ENCODE measurements at places on chromosomes 12 and 14.

DNA sequence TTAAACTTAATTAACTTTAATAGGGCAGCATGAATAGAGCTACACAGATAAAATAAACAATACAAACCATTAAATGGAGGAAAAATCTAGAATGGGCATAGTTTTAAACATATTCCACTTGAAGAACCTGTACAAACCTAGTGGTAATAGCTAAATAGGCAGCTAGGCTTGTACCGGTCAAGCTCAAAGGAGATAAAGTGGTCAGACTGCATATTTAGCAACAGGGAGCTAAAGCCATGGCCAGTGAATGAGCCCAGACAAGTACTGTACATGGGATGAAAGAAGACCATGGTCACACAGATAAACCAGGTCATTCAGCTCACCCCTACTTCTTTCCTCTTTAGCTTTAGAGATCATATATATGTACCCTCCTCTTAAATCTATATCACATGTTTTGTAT is 186.6 kb upstream of the KRR1 start:
- DNase-seq: no peak

DNA sequence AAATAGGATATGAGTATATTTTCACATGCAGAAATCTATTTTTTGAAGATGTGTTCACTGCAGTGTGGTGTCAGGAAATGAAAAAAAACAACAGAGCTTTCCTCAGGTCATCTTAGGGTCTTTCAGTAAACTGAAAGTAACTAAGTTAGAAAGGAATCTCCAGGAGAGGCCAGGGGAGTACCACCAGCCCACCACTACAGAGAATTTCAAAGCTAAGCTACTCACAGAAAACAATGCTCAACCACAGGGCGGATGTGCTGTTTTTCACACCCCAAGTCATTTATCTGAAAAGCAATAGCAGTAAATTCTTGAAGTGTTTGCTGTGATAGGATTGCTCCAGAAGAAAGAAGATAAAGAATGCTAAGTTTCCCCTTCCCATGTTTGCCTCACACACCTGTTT is 79.0 kb downstream of the IFNG start:
- peak; percentile 35 for DNase-seq

- no peak for DNase-seq
Observed at GRCh38 chr12:103748002-103748401, 93.0 kb downstream of the NT5DC3 start.

DNA sequence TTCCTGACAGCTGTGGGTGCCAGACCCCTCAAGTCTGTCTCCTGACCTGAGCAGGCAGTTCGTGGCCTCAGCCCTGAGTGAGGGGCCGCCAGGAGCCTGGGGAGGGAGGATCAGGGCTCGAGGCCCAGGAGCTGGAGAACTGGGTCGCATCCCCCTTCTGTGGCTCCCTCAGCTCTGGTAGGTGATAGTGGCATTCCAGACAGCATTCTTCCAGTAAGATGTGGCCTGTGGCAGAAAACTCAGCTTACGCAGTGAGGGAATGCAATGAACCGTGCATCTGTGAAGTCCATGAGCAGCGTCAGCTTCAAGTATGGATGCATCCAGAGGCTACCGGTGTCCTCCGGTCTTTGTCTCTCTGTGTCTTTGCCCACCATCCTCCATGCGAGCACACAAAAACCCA is 28.4 kb upstream of the FBRSL1 start:
- no peak for DNase-seq

DNA sequence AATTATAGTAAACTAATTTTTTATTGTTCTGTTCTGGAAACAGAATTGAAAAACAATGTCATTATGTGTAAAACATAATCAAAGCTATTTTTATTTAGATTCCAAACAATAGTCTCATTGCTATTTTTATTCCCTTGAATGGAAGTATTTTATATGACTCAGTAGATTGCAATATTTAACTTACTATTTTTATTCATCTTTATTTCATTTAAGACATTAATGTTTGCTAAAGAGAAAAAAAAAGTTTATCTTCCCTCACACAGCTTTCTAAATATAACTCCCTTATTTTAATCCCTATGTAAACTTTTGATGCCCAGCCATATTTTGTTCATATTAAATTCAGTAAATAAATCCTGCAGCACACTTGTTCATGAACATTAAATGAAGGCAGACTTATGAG is 622.4 kb downstream of the SLC6A15 start:
- no peak for DNase-seq

DNA sequence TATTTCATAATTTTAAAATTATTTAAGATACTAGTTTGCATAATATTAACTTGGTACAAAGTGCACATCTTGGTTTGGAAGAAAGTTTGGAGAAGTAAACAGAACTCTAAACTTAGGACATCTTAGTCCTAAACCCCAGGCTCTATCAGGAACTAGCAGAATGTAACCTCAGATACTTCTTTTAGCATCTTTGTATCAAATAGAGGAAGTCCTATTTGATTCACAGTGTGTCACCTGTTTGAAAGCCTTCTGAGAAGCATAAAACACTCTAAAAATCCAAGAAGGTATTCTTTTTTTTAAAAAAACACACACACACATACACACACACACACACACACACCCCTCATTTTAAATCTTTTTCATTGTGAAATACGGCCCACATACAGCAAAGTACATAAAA is 12.0 kb upstream of the RNU6-7 start:
- DNase-seq: no peak

DNA sequence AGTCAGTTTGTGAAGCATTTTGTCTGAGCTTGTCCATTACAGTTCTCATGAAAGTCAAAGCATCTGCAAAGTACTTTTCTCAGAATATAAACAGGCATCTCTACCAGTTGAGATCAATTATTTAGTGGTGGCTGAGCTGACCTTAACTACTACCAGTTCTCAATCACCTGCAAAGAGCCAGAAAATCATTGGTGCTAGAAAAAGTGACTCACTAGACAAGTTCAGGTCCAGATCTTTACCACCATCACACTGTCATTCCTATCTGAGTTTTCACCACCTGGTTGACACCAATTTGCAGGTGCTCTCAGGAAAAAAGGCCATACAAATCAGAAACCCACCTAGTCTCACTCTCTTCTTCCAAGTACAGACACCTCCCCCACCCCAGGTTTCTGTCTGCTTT is 33.3 kb downstream of the ITPR2 start:
- no peak for DNase-seq

DNA sequence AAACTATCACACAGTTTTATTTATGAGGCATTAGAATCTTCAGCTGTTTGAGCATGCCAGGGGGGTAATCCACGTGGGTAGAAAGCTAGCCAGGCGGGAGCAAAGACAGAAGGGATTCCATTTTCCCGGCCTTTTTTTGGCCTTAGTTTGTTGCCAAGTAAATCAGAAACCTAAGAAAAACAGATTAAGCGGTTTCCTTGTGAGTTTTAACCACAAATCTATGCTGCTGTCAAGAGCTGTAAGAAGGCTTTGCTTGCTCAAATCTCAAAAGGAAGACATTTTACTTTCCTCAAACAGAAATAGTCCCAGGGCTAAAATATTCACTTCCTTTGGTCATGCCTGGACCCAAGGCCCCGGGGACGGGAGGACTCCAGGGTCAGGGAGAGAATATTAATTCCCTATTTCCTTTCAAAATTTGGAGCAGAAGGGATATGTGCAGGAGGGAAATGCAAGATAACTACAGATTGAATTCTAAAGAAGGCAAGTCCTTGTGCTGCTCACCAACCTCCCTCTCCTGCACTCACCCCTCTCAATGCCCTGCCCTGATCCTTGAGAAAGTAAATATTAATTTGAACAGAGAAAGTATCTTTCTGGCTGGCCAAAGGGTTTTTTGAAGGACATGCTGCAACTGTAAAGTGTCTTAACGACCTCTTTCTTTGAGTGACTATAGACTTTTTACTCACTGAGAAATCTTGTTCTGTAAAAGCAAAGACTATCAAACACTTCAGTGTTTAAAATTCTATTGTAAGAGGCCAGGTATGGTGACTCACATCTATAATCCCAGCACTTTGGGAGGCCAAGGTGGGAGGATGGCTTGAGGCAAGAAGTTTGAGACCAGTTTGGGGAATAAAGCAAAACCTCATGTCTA is 75.7 kb downstream of the HSD17B6 start:
- no peak for DNase-seq

DNA sequence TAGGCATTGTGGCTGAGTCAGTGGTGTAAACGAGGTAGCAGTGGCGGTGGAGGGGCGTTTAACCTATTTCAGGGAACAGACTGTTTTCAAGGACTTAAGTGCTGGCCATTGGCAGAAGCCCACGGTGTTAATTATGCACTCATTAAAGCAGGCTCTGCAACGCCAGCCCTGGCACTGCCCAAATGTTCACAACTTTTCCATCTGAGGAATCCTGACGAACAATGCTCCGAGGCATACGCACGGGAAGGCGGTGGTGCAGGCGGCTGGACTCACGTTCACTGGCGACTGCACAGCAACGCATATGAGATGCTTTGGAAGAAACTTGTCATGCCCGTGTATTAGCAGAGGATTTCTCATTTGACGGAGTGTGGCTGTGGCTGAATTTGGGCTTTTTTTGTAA is 70.6 kb upstream of the SLC24A4 start:
- DNase-seq: no peak

- DNase-seq: no peak
Observed at GRCh38 chr12:126337556-126338441, 1272.6 kb downstream of the AACS start.

DNA sequence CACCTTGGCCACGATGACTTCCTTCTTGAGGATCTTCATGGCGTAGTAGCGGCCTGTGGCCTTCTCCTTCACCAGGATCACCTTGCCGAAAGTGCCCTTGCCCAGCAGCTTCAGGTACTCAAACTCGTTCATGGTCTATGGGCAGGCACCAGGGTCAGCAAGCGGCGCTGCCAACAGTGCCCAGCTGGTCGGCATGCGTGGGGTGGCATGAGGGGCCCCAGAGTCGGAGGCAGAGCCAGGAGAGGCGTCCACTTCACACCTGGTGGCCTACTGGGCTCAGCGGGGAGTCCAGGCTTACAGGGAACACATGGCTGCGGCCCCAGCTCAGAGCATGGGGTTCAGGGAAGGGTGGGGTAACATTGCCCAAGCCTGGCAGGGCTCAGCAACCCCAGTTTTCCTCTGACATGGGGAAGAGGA is 20.5 kb downstream of the AKT1 start:
- no peak for DNase-seq

DNA sequence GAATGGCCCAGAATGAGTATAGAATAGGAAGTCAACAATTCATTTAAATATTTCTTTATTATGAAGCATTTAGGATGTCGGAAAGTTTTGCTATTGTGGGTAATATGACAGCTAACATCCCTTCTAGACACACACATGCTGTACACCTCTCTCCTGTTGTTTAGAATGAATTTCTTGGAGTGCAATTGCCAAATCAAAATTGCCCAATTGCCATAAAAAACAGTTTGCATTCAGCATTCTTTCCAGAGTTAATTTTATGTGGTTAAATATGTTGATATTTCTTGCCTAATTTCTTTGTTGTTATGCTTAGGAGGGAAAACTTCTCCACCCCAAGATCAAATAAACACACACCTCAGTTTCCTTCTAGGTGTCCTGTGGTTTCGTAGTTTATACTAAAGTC is 16.9 kb upstream of the SMCO2 start:
- DNase-seq: no peak

DNA sequence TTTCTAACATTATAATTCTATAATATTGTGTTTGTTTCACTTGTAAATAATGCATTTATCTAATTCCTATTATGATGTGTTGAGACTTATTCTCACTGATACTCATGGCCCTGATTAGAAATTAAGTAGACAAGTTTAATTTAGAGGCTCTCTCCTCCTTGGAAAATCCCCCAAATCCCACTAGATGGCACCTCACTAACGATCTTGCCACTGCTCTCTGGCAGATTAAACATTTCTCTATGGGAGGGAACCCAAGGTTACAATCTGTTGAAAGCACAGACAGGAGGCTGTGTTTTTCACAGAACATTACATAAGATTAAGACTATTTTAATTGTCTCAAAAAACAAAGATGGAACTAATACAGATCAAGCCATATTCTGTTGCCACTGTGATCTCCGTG is 318.7 kb downstream of the LRFN5 start:
- DNase-seq: no peak

- no peak for DNase-seq
Observed at GRCh38 chr12:92905258-92905810, 23.8 kb downstream of the EEA1 start.

- no peak for DNase-seq
Observed at GRCh38 chr12:92634730-92635129, 68.1 kb upstream of the PLEKHG7 start.

Measured in activated CD4-positive, alpha-beta T cell treated with anti-CD3 and anti-CD28 coated beads for 36 hours (primary cell).